Left renal pelvis (tissue), 4 donors: ENCODE measurements at places on chromosomes 2 and 18. TPM values are rescaled to one million over a fixed set of nuclear protein-coding genes. Genes with fewer than 3 reads are reported as not detected.
A peak's percentile ranks its signal among the peaks of the same experiment; 100 is the strongest.

DNA sequence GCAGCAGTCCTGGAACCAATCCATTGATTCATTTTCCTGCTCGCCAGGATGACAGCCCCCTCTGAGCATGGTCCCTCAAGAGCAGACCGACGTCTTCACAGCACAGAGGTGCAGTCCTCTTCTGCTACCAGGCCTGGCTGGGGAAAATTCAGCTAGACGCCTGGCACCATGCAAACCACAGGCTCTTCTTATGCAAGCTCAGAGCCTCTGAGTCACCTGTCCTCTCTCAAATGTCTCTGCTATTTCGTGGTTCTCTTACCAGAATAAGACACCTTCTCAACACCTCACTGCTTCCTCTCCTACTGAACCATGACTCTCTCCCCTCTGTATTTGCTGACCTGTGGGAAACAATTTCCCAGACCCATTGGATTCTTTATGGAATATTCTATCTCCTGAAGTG is 79.8 kb upstream of the CYRIA start:
- no peak for DNase-seq

ASTL gene
- 0.14 TPM for polyA plus RNA-seq

GRCh38 chr2:57878171-57878865 is 168.3 kb upstream of the VRK2 start:
- peak; percentile 36 for DNase-seq

ABCG5 gene
- polyA plus RNA-seq, result 0.11 TPM

DNA sequence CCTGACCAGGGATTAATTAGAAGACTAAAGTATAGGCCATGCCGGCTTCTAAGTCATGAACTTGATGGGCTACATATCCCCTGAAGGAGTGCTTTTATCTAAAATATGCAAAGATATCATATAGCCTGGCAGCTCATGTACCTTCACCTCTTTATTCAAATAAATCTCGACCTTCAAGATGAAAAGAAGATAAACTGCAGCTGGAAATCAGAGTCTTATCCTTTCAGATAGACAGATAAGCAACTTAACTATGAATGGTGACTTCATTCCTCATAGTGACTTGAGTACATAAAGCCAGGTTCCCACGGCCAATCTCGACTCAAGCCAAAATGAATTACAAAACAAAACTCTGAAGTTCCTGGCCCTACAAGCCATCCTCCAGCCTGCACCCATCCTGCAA is 165.3 kb upstream of the KLHL29 start:
- DNase-seq, result no peak

- no peak for DNase-seq
Observed at GRCh38 chr2:9807056-9807455, 36.2 kb upstream of the TAF1B start.

DNA sequence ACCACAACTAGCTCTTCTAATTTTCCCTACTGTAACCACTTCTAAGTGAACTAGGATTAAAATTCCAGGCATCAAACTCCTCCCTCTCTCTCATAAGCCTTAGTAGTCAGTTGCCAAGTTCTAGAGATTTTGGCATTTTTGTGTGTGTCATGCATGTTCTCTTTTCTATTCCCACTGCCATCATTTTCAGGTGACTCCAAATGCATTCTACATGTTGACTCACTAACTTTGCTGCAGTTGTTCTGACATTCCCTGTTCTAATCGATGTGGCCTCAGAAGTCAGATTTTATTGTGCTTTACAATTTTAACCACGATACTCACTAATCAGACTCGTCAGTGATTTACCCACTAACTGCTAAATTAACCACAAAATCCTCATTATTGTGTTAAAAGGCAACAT is 13.3 kb downstream of the DSC1 start:
- DNase-seq, result no peak

IL1RL1 gene
- 0.92 TPM for polyA plus RNA-seq

GRCh38 chr2:202752071-202752470 is 117.3 kb downstream of the FAM117B start:
- DNase-seq, result no peak

CDH19 gene
- polyA plus RNA-seq, result 1.1 TPM

GRCh38 chr2:210577263-210578071 is 21.1 kb downstream of the CPS1 start:
- DNase-seq, result no peak

DNA sequence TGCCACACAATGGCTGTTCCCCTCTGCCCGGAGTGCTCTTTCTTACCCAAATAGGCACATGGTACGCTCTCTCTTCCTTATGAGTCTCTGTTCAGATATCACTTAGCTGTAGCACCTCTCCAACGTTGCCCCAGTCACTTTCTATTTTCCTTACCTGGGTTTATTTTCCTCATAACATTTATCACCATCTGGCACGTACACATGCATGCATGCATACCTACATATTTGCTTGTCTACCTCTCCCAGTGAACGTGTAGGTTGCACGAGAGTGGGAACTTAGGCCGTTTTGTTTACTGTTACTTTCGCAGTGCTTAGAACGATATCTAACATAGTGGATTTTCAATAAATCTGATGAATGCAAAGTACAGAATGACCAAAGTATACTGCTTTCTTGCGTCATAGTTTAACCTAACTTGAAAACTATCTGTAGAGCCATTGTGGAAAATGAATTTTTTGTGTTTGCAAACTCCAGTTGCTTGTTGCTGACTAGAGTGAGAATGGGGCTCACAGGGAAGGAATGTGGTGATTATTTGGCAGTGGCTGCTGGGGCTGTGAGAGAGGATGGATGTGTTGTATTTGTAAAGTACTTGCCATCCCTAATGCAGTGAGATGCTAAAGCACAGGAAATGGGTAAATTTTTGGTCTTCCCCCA is 47.1 kb downstream of the ACSL3 start:
- DNase-seq, result no peak

CRACDL gene
- polyA plus RNA-seq, result 2.6 TPM

DNA sequence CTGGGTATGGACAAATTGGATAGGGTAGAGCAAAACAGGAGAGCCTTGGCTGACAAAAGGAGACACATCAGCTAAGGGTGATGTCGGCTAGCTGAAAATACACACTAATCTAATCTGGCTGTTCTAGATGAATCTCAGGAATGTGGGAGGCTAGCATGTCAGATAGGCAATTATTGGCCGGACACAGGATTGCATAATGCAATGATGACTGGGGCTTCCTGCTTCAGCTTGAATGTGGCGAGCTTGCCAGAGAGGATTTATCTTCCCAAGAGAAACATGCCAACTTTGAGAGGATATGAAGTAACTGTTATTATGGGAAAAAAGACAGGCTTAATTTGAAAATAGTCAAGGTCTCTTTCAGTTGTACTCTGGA is 102.4 kb downstream of the TRIB2 start:
- no peak for DNase-seq

GRCh38 chr2:230205034-230205433 is 14.8 kb downstream of the SP110 start:
- no peak for DNase-seq

DNA sequence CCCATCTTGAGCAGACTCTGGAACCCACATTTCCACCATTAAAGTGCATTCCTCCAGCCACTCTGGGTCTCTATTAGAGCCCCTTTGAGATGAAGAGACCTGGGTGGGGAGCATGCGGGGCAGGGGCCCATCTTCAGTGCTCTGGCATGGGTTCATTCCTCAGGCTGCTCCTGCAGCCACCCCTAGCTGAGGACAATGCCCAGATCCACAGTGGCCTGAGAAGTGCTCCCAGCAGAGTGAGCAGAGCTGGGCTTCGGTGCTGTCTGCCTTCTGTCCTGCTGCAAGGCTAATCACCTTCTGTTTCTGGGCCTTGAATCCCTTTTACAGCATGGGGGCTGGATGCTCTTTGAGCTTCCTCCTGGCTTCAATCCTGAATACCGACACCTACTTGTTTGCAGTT is 169.8 kb downstream of the TRIM43 start:
- no peak for DNase-seq

DNA sequence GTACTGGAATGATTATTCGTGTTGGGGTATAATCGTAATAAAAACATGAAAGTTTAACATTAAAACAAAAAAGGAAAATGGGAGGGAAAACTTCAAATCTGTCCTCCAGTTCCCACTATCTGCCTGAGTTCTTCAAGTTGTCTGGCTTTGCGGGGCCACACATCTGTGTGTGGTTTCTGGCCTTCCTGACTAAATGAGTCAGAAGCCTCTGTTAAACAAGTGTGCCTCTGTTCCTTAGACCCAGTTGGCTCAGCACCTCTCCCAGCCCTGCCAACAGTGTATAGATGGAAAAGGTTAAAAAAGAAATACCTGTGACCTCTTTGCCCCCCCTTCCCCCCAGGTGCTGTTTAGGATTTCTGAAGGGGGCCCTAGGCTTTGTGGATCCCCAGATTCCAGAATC is 30.2 kb downstream of the XDH start:
- no peak for DNase-seq

MYOM1 gene
- polyA plus RNA-seq, result 11.7 TPM

GRCh38 chr2:220695397-220696279 is 876.5 kb downstream of the EPHA4 start:
- no peak for DNase-seq

DNA sequence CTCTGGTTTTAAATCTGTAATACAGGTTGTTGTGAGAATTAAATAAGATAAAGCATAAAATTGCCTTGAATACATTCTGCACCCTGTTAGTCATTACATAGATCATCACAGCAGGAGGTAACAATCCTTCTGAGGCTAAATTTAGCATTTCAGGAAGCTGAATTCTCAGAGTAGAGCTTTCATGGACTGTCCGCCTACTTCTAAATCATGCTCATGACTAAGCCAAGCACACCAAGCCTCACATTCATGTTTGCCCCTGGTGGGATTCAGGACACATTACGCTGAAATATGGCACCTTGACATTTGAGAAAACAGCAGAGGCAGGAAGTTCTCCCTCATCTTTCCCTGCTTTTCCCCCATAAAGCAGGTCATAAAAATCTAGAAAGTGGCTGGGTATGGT is 16.6 kb upstream of the PIK3C3 start:
- DNase-seq, result no peak

COPS8 gene
- polyA plus RNA-seq, result 112 TPM

GRCh38 chr18:50341443-50341842 is 33.4 kb upstream of the SKA1 start:
- DNase-seq, result no peak

GRCh38 chr2:132374551-132374950 is 42.1 kb upstream of the GPR39 start:
- no peak for DNase-seq

DNA sequence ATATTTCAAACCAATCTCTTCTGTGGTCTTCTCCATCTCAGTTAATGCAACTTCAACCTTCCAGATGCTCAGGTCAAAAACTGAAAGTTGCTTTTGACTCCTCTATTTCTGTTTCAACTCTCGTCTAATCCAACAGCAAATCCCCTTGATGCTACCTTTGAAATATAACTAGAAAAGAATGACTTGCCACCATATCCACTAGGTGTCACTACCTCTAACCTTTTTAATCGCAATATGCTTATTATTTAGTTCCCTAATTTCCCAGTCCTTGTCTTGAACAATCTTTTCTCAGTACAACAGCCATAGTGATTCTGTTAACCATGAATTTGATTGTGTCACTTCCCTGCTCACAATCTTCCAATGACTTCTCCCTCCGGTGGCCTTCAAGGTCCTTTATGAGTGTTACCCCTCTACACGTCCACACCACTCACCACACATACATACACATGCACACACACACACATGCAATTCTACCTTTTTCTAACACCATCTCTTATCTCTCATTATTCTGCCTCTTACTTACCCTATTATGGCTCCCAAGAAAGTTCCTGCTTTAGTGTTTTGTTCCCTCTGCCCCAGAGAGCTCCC is 245.5 kb upstream of the KCNJ3 start:
- no peak for DNase-seq

GRCh38 chr2:234493796-234494195 is 3.1 kb downstream of the ARL4C start:
- no peak for DNase-seq

GRCh38 chr18:74526488-74526887 is 7.8 kb upstream of the CNDP1 start:
- DNase-seq, result no peak

NYAP2 gene
- polyA plus RNA-seq, result not detected

DNA sequence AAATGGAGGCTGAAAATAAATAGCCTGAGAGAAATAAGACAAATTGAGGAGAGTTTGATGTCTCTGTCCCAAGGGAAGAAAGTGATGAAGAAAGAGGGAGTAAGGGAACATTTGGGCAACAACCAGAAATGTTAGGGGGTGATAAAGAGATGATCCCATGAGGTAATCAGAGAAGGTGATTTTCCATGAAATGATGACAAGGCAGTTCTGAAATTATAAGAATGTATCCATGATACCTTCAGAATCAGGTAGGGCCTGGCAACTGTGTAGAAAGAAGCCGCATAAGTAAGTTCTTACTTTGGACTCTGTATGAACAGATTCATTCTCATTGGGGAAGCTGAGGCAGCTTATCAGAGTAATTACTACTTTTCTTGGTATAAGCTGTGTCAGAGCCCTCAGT is 106.1 kb downstream of the THSD7B start:
- DNase-seq, result no peak

GRCh38 chr2:53600815-53601214 is 166.8 kb upstream of the CHAC2 start:
- DNase-seq, result no peak

SAG gene
- 0.14 TPM for polyA plus RNA-seq

DNA sequence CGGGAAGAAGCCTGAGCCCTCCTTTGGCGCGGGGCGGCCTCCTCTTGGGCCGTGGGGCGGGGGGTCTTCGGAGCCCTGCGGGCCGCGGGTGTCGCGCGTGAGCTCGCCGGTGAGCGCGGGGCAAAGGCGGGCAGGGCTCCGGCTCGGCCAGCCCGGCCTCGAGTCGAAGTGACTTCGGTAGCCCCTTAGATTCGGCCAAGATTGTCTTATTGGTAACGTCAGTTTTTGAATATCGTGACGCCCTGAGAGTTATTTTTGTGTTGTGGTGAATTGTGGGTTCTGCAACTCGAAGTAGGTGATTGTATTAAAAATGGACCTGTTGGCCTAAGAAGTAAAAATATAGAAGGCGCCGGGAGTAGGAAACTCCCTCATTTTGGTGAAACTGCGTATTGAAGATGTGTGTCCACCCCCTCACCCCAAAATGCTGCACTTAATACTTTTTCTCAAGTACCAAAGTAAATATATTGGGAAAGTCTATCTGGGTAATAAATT is 669 bp downstream of the MARCHF7 start:
- no peak for DNase-seq

ST8SIA5 gene
- polyA plus RNA-seq, result 0.93 TPM

DNA sequence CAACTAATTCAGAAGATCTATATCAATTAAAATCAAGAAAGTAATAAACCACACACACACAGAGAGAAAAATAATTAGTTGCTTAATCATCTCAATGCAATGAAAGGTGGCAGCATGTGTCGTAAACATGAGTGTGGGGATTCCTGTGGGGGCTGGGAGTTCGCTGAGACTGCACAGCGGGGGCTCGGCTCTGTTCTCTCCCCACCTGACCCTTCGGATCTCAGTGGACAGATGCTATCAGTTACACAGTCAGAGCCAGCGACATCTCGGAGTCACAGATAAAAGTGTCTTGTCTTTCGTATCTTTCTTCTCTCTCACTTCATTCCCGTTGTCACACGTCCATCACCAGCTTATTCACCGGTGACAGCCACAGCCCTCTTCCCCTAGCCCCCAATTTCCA is 37.1 kb downstream of the COLEC12 start:
- DNase-seq, result no peak

DNA sequence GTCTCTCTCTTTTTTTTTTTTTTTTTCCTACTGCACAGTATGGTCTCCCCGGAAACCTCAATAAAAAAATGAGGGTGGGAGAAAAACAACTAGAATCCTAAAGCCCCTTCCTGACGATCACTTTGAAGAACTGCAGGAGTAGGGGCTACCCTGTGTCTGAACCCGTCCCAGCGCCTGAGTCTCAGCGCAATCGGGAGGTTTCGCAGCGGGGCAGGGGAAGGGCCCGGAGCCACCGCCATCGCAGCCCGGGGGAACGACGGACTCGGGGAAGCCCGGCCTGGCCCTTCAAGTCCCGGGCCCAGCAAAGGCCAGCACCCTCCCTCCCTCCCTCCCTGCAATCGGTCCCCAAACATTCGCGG is 411 bp downstream of the NARS1 start:
- DNase-seq, result no peak
